ENCODE measurements at places on chromosomes 5 and 9.

GRCh38 chr5:69271376-69271775 lies 36.7 kb downstream of the CDK7 start:
- no peak for DNase-seq

DNA sequence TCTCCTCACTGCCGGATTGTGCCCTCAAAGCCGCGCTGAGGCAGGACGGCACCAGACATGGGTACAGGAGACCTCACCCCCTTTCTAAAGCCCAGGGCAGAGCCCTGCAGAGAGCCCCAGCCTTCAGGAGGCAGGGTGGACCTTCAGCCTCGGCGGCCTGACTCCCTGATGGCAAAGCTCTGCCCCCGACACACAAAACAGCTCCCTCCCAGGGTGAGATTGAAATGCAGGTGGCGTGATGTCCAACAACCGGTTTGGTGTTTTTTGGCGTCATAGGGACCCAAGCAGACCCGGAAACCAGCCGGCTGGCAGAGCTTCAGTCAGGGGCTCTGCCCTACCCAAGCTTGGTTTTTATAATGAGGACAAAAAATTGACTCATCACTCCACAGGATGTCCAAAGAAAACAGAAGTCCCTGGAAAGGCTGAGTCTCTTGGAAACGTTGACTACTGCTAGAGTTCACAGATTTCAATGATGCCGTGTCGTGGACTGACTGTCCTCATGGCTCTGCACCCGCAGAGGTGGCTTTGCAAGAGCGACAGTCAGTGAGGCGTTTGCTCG lies 275.2 kb upstream of the IRX1 start:
- DNase-seq = no peak

- no peak for DNase-seq
Measured at GRCh38 chr5:89374144-89374784, 491.3 kb upstream of the MEF2C start.

- DNase-seq = no peak
Measured at GRCh38 chr5:90792725-90793124, 234.1 kb downstream of the ADGRV1 start.

DNA sequence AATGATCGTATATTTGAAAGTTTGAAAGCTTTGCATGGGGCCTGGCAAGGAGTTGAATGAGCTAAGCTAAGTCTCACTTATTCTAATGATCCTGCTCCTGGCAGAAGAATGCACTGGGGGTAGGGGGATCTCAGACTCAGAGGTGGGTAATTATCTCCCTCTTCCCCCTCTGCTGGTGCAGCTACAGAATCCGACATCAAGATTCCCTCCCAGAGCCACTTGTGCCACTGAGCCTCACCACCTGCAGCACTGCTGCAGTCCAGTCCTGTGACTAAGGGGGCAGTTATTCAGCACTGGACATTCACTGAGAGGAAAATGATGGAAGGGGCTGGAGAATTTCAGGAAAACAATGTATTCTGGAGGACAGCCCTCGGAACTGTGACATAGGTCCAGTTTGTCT lies 205.8 kb downstream of the DEPDC1B start:
- no peak for DNase-seq

DNA sequence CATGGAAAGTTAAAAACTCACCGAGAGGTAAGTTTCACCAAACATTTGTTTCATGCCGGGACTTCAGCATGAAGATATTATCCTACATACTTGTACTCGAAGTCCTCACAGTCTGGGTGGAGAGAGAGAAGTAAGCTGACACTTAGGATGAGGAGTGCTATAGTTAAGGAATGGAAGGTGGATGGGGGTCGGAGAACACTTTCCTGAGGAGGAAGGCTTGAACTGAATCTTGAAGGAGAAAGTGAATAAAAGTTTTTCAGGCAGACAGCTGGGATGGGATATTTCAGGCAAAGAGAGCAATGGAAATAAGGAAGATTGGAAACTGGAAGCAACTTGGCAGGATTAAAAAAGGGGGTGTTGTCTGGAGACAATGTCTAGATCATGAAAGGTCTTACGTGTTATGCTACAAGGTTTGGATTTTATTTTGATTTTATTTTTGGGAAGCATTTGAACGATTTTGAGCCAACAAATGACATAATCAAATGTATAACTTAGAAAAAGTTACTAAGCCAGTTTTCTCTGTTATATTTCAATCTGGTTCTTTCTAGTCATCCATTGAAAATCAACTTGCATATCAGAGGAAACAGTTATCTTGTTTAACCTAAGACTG lies 167.1 kb downstream of the PAM start:
- DNase-seq = no peak

- no peak for DNase-seq
Measured at GRCh38 chr5:53037141-53037859, 48.1 kb downstream of the ITGA2 start.

GRCh38 chr5:138103319-138103637 lies 19.4 kb downstream of the WNT8A start:
- DNase-seq = no peak

- DNase-seq = no peak
Measured at GRCh38 chr5:66933066-66933465, 263.5 kb downstream of the CD180 start.

DNA sequence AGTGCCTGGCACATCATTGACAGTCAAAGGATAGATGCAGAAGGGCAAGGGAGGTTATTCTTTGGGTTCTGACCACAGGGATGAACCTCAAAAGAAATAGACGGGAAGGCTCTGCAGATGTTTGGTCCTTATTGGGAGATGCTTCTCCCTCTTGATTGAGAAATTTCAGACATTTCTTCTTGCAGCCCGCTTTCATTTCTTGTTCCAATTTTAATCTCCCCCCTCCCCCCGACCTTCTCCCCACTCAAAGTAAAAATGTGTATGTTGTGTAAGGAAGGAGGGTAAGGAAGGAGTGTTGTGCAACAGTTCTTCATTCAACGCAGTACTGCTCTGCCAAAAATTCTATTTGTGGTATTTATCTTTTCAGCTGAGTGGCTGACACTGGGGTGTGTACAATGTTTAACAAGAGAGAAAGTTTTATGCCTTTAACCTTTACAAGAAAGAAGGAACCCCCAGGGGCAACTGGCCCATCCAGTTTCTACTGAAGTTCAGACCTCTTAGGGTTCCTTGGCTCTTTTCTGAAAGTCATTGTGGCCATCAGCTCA lies 46.3 kb upstream of the TNFSF15 start:
- no peak for DNase-seq

- no peak for DNase-seq
Measured at GRCh38 chr5:163434401-163434866, 3.0 kb upstream of the CCNG1 start.

DNA sequence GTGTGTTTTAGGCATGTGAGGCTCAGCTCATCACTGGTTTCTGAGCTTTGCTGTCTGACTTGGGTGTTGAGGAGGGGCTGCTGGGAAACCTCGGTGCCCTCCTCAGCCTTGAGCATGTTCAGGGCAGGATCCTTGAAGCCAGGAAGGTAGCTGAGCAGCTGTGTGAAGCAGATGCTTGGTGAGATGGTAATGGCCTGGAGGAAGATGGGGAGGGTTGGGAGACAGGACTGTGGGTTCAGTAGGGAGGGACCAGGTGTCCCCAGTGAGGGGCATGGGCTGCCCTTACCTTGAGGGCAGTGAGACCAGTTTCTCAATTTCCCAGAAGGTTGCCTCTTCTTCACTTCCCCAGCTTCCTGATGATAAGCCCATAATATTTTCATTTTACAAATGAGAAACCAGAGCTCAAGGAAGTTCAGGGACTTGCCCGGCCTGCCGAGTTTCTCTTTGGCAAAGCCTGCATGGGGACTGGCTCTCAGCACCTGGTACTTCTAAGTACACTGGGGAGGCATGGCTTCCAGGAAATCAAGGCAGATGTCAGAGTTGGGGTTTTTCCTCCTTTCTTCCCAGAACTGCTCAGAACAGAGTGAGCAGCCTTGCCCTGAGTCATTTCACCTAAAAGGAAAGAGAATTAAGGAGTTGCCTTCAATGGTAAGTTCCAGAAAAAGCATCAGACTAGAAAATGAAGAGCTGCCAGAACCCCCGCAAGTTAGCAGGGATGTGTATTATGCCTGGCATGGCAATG lies 225.7 kb downstream of the MAST4 start:
- no peak for DNase-seq

DNA sequence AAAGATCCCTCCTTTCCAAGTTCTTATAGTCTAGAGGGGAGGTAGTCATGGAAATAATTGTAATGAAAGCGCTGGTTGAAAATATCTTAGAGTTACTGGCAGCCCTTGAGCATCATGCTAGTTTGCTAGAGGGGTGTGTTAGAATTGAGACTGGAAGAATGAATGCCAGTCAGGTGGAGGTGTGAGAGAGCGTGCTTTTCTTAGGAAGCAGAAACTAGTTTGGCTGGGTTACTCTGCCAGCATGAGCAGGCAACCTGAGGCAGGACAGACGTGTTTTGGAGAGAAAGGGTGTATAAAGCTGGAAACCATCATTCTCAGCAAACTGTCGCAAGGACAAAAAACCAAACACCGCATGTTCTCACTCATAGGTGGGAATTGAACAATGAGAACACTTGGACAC lies 43.6 kb upstream of the DHFR start:
- DNase-seq = no peak

DNA sequence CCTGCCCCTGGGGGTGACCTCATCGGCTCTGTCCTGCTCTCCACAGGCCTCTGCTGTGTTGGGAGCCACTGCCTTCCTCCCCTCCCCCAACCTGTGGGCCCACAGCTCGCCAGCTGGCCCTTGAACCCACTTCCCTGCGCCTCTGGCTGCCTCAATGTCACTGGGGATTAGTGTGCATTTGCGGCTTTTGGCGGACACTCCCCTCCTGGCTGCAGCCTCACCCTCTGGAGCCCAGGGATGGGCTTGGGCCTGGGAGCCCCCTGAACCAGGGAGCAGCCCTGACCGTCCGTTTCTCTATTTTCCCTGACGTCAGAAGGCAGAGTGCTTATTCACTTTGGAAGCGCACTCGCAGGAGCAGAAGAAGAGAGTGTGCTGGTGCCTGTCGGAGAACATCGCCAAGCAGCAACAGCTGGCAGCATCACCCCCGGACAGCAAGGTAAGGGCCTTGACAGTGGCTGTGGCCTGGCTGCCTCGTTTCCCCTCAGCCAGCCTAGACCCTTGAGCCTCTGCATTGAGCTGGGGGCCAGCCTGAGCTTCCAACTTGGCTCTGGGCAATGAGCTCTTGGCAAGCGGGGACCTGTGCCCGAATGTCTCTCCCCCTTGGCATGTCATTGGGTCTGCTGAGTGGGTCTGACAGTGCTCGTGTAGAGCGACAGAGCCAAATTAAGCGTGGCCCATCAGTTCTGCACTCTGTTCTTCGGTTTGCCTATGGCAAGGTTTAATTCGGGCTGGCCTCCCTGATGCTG lies 73.1 kb downstream of the RGS3 start:
- DNase-seq = no peak

GRCh38 chr5:30042677-30043076 lies 1150.8 kb upstream of the CDH6 start:
- DNase-seq = no peak

GRCh38 chr5:10676224-10676623 lies 84.8 kb downstream of the DAP start:
- no peak for DNase-seq

DNA sequence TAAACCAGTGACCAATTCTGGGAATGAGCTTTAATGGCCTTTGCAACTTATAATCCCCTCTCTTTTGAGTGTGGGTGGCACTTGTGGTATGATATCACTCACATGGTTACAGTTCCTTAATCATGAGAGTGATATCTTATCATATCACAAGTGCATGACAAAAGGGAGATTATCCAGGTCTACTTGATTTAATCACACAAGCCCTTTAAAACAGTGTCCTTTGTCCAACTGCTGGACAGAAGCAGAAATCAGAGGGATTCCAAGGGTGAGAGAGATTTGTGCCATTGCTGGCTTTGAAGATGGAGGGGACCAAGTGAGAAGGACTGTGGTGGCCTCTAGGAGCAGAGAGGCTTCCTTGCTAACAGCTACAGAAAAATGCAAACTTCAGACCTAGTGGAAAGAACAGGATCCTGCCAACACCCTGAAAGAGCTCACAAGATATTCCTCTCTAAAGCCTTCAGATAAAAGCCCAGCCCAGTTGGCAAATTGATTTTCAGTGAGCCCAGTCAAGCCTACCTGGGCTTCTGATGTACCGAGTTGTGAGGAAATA lies 279.0 kb upstream of the TLE4 start:
- no peak for DNase-seq

DNA sequence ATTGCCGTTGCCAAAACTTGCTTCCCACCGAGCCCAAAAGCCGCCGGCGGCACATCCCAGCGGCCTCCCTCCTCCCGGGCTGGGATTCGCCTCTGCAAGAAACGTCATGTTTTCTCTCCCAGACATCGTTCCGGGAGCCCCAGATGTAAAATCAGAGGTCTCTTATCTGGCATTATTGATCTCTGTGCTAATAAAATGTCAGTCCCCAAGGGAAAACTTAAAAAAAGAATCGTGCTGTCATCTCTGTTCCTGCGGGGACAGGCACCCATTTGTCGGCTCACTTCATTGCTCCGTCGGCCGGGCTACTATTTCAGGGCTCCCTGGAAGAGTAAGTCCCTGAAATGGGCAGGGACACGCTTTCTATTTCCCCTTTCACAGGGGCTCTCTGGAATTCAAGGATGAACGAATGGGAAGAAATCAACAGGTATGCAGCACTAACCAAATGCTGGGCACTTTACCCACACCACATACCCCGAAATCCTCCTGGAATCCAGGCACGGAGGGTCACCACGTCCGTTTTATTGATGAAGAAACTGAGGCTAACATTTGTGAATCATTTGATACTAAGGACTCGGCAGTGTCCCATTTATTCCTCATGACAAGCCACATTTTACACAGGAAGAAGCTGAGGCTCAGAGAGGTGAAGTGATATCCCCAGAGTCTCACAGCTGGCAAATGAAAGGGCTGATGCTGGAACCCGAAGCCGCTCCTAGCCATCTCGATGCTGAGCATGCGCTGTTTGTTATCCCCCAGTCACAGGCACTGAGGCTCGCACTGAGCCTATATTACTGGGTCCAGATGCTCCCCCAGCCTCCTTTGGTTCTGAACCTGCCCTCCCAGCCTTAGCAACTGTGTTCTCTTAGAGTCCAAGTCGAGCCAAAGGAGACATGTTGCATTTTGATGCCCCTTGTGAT lies 35.7 kb upstream of the MSX2 start:
- DNase-seq = no peak

DNA sequence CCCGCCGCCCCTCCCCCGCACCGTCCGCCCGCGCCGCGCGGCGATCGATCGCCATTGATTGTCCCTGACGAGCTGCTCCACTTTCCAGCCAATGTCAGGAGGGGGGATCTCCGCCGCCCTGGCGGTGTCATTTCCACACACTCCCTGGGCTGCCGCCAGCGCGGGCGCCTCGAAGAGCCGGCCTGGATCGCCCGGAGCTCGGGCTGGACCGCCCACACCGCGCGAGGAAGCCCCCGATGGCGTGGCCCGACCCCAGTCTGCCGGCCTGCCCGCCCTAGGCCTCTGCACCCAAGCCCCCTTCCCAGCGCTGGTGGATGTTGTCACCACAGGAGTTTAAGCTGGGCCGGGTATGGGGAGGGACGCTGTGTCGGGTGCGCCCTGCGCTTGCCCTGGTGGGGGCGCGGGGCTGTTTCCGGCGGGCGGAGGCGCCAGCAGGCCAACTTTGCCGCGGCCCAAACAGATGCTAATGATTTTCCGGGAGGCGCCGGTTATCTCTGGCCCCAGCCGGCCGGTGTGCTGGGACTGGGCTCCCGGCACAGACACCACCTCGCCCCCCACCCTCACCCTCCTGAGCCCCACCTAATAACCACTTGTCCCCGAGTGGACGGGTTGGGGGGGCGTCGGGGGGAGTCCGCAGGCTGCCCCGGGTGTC lies 10.6 kb upstream of the CXXC5 start:
- DNase-seq = peak; percentile 75

Data from HEK293T (cell line).